Stimulated activated CD4-positive, alpha-beta T cell treated with anti-CD3 and anti-CD28 coated beads, Interleukin-15, amount 100 ng/mL, for 1 hour (primary cell): ENCODE measurements at places on chromosomes 2 and 18.
A peak's percentile ranks its signal among the peaks of the same experiment; 100 is the strongest.

GRCh38 chr2:29281086-29281915 is 166.1 kb downstream of the CLIP4 start:
- DNase-seq = no peak

DNA sequence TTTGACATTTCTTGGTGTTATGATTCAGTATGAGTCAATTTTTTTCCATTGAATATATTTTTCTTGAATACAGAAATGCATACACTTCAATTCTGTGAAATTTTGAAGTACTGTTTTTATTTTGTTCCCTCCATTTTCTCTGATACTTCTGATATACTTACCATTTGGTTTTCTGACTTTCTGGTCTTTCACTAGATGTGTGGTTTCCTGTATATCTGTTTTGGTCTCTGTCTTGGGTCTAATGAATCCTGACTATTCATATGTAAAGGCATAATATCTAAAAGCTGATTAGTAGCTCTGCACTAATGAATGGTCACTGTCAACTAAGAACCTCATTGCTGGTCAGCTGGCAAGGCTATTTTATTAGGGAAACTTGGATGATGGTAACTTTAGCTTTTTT is 345.6 kb downstream of the GRB14 start:
- DNase-seq = no peak

DNA sequence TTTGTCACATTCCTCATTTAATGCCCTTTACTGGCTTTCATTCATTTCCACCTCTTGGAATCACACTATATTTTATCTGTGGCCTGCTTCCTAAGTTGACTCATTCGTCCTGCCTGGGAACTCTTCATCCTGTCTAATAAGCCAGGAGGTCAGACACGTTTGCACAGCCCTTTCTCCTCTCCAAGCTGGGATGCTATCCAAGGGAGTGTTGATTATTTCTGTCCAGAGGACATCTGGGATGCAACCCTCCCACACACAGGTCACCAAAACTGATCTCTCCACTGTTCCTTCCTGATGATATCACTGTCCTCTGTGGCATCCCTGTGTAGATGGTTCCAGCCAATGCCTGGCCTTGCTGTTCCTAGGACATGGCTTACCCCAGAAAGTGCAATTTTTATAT is 79.8 kb upstream of the NOSTRIN start:
- no peak for DNase-seq

GRCh38 chr2:240300261-240300821 is 135.1 kb upstream of the GPC1 start:
- no peak for DNase-seq

GRCh38 chr2:128727404-128727803 is 408.7 kb upstream of the HS6ST1 start:
- no peak for DNase-seq

GRCh38 chr2:44822174-44822573 is 119.3 kb upstream of the SIX3 start:
- no peak for DNase-seq

DNA sequence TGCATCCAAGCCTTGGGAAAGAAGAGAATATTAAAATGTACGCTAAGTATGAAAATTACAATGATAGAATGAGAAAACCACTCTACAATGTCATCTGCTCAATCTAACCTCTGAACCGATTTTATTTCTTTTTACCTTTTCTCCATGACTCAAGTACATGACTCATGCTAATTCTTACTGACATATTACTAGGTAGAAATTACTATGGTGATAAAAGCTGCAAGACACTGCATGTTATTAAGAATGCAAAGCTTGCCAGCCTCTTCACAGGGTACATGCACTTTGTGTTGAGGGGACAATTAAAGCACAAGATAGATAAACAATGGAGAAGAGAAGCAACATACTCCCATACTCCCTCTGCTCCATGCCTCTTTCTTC is 20.7 kb downstream of the SFT2D3 start:
- no peak for DNase-seq

- no peak for DNase-seq
These were observed 1.2 kb downstream of the ABHD3 start for GRCh38 chr18:21703241-21703820.

- DNase-seq = no peak
These were observed 69.6 kb downstream of the SRBD1 start for GRCh38 chr2:45541450-45541849.

DNA sequence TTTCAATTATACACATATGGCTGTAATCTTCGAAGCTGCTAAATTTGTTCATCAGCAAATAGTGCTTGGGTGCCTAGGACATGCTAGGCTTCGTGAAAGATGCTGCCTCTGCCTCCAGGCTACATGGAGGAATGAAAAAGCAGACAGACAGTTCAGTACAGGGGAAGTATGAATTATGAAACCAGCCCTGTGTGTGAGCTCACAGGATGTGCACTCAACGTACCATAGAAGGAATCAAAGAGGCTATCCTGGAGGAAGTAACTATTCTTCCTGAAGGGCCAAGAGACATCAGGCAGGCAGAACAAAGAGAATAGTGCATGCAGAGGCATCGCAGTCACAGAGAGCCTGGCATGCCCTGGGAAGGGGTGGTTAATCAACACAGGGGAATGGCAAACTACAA is 61.4 kb downstream of the DYM start:
- no peak for DNase-seq

DNA sequence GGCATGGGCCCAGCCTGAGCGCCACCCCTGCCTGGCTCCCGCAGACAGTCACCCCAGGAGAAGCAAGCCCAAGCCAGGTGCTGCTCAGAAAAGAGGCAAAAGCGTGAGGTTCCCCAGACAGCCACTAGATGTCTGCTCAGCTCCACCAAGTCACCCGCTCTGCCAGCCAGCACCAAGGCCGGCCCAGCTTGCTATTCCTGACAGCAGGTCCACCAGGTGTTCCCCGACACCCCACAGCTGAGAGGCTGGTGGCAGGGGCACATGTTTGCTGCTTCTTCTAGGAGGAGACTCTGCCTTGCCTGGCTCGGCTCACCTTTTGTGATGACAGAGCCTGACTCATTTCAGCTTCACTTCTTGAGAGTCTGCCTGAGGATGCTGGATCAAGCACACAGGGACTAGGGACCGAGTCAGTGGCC is 206.7 kb downstream of the MGAT5 start:
- no peak for DNase-seq

GRCh38 chr2:178482437-178482836 is 2.2 kb downstream of the PLEKHA3 start:
- DNase-seq = no peak

DNA sequence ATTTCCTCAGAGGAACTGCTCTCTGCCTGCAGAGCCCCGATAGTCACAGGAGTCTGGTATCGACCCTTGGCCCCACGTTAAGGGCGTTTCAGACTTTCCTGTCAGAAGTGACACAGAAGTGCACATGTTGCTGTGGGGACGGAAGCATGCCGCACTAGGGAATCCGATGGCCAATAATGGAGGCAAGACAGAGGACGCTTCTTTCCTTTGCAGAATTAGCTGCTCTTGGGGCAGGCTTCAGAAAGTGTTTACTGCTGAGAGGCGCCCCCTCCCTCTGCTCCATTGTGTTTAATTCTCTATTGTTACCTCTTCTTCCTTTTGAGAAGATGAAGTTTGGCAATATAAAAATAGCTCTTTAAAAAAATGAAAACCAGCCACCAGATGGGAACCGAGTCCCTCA is 118.6 kb upstream of the EML6 start:
- no peak for DNase-seq

DNA sequence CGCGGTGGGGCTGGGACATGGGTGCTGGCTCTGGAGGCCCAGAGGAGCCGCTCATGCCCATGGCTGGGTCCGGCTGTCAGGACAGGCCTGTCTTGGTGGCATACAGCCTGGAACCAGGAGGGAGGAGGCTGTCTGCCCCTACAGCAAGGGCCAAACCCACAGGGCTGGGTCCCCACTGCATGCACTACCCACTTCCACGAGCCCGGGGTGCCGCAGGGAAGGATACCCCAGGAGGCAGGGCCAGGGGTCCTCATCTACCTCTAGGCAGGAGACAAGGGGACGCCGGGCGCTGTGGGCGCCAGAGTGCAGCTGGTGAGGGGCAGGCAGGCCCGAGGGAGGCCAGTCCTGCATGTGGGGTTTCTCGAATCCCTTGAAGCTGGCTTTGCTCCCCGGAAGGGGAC is 95.1 kb upstream of the GPC1 start:
- no peak for DNase-seq

- DNase-seq = no peak
These were observed 62.3 kb upstream of the BOD1L2 start for GRCh38 chr18:57084331-57085271.

GRCh38 chr2:62425684-62426083 is 80.3 kb downstream of the TMEM17 start:
- DNase-seq = no peak

DNA sequence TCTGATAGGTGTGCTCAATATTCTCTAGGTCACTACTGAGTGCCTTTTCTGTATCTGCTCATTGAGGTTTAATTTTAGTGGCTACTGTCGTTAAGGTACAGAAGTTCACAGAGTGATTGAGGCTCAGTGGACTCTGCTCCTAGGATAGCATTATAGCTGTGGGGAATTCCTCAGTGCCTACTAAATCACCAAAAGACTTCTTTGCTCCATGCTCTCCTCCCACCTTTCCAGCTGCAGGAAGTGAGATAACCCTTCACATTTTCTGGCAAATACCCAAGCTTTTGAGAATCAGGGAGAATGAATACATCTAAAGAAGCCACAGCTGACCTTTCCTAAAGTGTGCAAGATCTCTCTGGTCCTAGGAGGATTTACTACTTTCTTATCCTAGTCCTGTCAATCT is 95.2 kb upstream of the FSIP2 start:
- DNase-seq = no peak

GRCh38 chr2:8285081-8285480 is 396.8 kb upstream of the ID2 start:
- no peak for DNase-seq

GRCh38 chr2:199707593-199708185 is 143.3 kb downstream of the FTCDNL1 start:
- DNase-seq = no peak

- DNase-seq = no peak
These were observed 157.5 kb upstream of the ID2 start for GRCh38 chr2:8524388-8524787.

GRCh38 chr18:76977108-76977621 is 154.8 kb downstream of the ZNF236 start:
- no peak for DNase-seq

DNA sequence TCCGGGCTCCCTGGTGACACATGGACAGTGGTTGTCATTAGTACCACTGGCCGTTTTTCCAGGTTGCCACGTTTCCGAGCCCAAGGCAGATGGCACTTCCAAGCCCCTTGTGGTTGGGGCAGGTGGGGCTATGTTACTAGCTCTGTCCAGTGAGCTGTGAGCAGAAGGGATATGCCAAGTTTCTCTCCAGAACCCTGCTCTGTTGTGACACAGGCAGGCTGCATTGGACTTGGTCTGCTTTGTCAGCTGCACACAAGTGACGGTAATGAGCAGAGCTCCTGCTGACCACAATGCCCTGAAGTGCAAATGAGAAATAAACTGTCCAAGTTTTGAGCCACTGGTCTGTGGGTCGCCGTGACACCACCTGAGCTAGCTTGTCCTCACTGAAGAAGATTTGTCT is 118.8 kb downstream of the GYPC start:
- no peak for DNase-seq

DNA sequence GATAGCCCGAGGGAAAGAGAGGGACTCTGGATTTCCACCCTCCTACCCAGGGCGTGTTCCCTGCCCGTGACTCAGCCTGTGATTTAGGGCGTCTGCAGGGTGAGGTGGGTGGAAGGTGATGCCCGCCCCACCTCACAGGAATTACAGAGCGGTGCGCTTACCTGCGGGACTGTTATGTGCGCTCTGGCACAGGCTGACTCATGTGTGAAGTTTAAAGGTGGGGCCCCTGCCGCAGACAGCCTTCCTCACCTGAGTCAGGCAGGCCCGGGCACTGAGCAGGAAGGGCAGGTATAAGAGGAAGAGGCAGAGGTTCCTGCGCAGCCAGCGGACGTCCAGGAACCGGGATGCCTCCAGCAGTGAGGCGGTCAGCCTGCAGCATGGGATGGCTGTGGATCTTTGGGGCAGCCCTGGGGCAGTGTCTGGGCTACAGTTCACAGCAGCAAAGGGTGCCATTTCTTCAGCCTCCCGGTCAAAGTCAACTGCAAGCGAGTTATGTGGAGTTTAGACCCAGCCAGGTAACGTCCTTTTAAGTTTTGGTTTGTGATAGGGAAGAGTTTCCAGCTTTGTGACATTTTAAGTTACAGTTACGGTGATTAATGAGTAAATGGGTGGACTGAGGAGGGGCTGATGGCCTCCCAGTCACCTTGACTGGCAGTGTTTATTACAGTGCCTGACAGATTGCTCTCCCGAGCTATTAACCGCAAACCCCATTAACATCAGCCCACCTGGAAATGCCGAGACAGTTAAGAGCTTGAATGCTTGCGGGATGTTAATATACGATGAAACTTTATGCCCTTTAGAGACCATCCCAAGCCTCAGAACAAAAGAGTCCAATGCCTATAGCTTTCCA is 141.6 kb upstream of the TTC39C start:
- peak; percentile 6 for DNase-seq

DNA sequence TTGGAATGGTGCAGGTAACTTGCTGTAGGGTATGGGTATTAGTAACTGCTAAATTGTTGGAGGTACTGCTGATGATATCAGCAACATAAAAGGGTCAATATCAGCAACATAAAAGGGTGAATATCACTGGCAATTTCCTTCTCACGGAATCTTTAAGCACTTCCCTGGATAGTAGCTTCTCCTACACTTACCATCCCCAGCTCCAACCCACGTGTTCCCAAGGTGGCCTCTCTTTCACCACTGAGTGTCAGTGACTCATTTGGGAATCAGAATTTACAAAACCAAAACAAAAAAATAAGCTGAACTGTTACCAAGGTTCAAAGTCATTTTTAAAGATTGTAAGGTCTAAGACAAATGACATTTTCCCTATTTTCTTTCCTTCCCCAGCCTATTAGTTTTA is 70.8 kb downstream of the LRP2 start:
- no peak for DNase-seq

- DNase-seq = no peak
These were observed 67.0 kb downstream of the GALR1 start for GRCh38 chr18:77316641-77317040.

DNA sequence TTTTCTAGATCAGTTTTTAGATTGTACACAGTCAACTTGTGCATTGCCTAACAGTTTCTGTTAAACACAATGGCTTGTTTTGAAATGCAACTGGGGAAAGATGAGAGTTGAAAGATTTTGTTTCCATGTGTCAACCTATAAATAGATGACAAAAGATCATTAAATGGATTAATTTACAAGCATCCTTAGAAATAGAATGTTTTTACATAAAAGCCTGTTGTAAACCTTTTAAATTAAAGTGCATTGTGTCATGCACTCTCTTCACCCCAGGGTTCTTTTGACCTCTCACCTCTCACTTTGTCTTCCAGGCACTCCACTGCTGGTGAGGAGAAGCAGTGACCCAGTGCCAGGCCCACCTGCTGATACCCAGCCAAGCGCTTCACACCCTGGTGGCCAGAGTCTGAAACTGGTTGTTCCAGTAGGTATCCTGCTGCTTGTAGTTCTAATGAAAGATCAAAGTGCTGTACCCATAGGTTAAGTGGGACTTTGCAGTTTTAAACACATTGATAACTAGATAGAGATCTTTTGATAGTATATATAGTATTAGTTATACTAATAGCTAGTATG is 502.1 kb downstream of the PARD3B start:
- no peak for DNase-seq
